Stimulated activated CD4-positive, alpha-beta T cell treated with anti-CD3 and anti-CD28 coated beads, Interleukin-1b, Interleukin-23, amount 100 ng/mL, for 4 hours (primary cell): ENCODE measurements at places on chromosomes 11 and 22.

- no peak for DNase-seq
Observed at GRCh38 chr22:36257948-36258670, 5.2 kb downstream of the APOL1 start.

DNA sequence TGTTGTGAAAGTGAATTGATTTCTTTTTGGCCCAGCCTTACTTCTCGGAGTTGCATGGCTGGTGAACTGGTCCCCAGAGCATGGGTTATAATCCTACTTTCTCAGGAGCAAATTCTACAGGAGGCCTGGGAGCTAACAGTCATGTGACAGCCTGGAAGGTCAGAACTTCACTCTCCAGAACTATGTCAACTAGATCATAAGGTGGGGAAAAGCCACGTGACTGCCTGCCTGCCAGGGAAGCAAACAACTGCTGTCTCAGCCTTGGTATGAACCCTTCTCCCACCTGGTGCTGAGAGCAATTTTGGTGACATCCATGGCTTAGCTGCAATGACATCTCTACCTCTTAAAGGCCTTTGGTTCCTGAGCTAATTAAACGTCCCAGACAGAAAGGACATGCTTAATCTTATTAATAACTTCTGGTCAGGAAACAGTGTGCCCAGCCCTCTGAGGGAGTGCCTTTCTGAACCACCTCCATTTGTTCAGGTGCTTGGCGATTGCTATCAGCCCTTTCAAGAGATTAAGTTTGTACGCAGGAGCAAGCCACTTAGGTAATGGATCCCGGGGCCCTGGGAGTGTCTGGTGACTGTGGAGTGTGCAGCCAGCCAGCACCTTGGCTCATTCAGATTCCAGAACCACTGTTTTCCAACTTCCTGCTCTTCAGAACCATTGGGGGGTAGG is 1.4 kb upstream of the CREB3L1 start:
- DNase-seq = no peak

DNA sequence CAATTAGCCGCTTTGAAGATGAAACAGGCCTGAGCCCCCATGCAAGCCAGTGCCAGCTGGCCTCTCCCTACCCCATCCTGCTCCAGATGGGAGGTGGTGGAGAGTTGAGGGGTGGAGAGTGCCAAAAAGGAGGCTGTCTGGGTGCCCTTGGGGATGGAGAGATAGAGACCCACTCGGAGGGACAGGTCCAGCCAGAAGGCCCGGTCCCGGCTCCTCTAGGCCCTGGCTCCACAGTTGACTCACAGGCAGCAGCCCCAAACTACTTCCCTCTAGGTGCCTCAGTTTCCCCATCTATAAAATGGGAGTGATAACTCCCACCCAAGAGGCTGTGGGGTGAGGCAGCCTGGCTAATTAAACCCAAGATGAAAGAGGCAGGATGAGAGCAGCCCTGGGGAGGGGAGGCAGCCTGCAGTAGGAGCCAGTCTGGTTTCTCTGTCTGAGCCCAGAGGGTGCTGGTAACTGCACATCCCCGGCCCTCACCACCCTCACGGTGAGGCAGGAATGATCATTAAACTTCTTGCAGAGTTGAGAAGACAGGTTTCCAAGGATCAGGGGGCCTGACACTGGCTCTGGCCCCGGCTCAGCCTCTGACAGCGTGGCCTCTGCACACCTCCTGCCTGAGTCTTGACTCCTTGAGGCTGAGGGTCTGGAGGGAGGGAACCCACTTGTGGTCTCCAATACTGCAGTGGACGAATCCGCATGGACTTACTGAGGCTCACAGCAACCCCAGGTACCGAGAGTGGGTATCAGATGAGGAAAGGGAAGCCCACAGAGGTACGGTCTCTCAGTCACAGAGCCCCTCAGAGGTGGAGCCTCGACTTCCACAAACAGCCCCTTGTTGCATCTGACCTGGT is 1.4 kb upstream of the AP5B1 start:
- DNase-seq = no peak

- DNase-seq = no peak
Observed at GRCh38 chr11:112448168-112448567, 187.5 kb upstream of the PLET1 start.

DNA sequence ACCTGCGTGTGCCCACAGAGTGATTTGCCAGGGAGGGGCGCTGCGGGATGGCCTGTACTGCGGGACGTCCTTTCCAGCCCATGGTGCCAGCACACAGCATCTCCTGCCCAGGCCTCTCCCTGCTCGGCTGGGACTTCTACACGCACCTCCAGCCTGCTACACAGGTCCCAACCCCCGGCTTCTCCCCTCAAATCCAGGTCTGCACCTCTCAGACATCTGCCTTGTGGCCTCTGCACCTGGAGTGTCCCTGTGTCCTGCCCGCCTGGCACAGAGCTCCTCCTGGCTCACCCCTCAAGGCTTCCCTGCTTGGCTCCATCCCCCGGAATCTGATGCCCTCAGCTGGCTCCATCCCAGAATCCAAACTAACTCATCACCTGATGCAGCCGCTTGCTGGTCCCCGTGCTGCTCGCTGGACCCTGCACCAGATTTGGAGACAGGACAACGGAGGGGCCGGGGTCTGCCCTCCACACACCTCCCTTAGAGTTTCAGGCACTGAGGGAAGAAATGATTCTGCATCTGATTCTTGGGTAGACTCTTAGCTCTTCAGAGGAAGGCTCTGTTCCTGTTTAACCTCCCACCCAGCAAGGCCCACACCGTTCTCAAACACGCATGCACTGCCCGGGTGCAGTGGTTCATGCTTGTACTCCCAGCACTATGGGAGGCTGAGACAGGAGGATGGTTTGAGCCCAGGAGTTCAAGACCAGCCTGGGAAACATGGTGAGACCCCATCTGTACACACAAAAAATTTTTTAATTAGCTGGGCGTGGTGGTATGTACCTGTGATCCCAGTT is 4.0 kb upstream of the LSP1 start:
- no peak for DNase-seq
